ENCODE measurements at places on chromosomes 1 and 21. TPM values are rescaled to one million over a fixed set of nuclear protein-coding genes. Genes with fewer than 3 reads are reported as not detected.

DNA sequence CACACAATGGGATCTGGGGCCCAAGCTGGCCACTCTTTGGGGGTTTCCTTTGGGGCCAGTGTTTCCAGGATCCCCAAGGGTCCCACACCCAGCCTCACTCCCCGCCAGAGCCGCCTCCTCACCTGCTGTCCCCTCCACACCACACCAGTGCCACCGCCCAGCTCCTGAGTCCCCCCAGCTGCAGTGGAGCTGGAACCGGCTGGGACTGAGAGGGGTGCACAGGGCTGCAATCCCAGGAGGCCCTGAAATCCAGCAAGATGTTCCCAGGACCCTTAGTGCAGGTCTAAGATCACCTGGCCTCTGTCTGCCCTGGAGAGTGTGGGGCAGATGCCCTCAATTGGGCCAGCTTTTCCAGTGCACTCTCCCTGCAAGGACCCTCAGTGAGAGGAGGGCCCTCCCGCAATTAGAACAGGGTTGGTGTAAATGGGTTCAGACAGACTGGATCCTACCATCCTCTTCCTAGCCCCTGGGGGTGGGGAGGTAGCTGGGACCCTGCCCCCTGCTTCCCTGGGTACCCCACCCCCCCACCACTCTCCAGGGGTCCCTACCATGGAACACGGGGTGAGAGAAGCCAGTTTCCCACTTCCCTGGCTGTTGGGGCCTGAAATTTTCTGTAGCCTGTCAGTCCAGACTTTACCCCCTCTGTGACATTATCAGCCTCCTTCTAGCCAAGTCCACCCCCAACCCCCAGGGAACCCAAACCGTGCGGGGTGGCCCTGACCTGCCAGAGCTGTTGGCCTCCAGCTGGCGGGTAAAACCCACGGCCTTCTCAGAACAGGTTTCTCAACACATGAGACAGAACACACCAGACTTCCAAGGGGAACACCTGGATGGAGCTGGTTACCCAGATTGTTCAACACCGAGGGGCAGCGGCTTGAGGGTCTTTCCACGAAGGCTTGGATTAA is 7.0 kb downstream of the KRTAP10-12 start:
- no peak overlapping the region for H3K27ac ChIP-seq
- H3K36me3 ChIP-seq = no peaks in the 10 kb centered on the region
- DNase-seq = no peak
- H3K27me3 ChIP-seq = peaks cover 71% of the 10 kb centered on the region

Gene YBX1
- 1,307 TPM for total RNA-seq

GRCh38 chr1:46533179-46533864 is 18.1 kb downstream of the KNCN start:
- H3K27me3 ChIP-seq = peaks cover 60% of the 10 kb centered on the region
- H3K4me1 ChIP-seq = no peaks in the 10 kb centered on the region
- peak; percentile 26 for DNase-seq

Gene IL22RA1
- total RNA-seq = not detected

Gene COL8A2
- 0.54 TPM for total RNA-seq

Gene TCHH
- not detected for total RNA-seq

GRCh38 chr1:89790592-89790991 is 30.2 kb upstream of the LRRC8D start:
- H3K4me3 ChIP-seq = no peak overlapping the region
- H3K36me3 ChIP-seq = no peaks in the 10 kb centered on the region
- DNase-seq = no peak
- no peaks in the 10 kb centered on the region for H3K27me3 ChIP-seq
- peaks cover 2% of the 10 kb centered on the region for H3K4me1 ChIP-seq
- no peak overlapping the region for H3K27ac ChIP-seq

DNA sequence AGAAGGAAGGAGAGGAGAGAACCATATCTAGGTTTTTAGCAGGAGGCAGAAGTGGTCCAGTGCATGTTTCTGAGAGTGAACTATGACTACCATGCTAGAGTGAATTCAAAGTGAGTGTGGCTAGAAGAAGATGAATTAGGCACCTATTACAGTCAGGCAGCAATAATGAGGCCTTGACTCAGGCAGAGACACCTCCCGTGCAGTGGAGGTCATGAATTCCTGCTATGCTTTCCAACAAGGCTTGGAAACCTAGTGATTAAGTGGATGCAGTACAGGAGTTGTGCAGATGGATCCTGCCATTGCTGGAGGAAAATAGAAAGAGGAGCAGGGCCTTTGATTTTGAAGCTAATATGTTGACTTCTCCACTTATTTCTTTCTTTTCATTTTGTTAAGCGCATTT is 581.5 kb downstream of the RWDD3 start:
- no peak for DNase-seq
- no peak overlapping the region for H3K27ac ChIP-seq
- H3K27me3 ChIP-seq = no peaks in the 10 kb centered on the region

- DNase-seq = no peak
- H3K27ac ChIP-seq = no peak overlapping the region
- H3K36me3 ChIP-seq = no peaks in the 10 kb centered on the region
- H3K4me1 ChIP-seq = peaks cover 7% of the 10 kb centered on the region
These were observed 28.6 kb downstream of the IVNS1ABP start for GRCh38 chr1:185288435-185288834.

DNA sequence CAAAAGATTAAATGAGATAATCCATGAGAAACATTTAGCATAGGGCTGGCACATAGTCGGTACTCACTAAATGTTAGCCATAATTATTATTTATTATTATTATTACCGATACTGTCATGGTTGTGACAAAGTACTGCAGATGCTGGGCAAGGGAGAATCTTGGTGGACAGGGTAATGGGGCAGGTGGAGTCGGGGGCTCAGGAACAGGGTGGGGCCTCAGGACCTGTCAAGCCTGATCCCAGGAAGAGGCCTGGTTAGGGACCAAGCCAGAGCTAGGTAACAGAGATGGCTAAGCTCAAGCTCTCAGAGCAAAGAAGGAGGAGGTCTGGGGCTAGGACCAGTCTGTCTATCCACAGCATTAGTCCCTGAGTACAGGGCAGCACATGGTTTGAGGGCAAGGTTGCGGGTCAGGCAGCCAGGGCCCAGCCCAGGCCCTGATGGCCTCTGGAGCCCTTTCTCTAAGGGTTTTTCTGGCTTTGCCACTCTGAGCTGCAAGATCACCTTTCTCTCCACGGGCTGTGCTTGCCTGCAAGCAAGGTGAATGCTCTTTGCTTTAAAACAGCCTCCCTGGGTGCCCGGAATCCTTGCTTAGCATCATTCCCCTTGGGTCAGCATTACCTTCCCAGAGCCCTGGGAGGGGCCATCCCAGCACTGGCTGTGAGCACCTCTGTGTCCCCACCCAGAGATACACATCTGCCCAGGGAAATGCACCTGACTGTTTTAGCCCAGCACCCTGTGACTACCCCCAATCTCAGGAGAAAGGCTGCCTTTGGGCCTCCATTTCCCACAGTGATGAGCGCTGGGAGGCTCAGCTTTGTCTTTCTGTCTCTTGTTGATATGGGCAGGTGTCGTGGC is 572.0 kb downstream of the PTPRU start:
- no peaks in the 10 kb centered on the region for H3K27me3 ChIP-seq
- no peaks in the 10 kb centered on the region for H3K36me3 ChIP-seq
- no peak overlapping the region for H3K4me3 ChIP-seq
- DNase-seq = no peak
- no peak overlapping the region for H3K27ac ChIP-seq
- no peaks in the 10 kb centered on the region for H3K4me1 ChIP-seq

GRCh38 chr1:212129781-212130180 is 94.2 kb downstream of the DTL start:
- no peak overlapping the region for H3K4me3 ChIP-seq
- no peaks in the 10 kb centered on the region for H3K36me3 ChIP-seq
- H3K27me3 ChIP-seq = no peaks in the 10 kb centered on the region
- H3K4me1 ChIP-seq = no peaks in the 10 kb centered on the region
- no peak for DNase-seq

Gene HSD17B7
- 17.7 TPM for total RNA-seq

DNA sequence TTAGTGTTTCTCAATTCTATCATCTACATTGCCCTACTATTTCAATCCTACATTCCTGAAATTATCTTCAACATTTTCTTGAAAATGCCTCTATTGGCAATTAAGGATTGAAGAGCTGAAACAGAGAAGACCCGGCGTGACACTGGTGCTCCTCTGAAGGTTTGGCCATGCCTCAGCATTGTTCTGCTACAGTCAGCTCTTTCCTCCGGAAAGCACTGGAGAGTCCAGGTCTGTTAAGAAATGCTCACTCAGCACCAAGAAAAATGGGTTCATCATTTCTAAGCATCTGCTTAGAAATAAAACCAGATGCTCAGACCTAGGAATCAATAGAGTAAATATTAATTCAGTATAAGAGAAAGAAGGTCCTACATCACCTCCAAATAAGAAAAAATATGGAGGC is 58.8 kb downstream of the WARS2 start:
- no peaks in the 10 kb centered on the region for H3K36me3 ChIP-seq
- H3K27ac ChIP-seq = no peak overlapping the region
- H3K4me3 ChIP-seq = no peak overlapping the region
- no peaks in the 10 kb centered on the region for H3K4me1 ChIP-seq
- DNase-seq = no peak

Gene CELA2B
- total RNA-seq = not detected

- H3K36me3 ChIP-seq = no peaks in the 10 kb centered on the region
- no peak for DNase-seq
- H3K27ac ChIP-seq = no peak overlapping the region
- no peak overlapping the region for H3K4me3 ChIP-seq
These were observed 15.9 kb downstream of the SLC1A7 start for GRCh38 chr1:53126495-53126894.

Gene MYBPH
- total RNA-seq = not detected

- no peak for DNase-seq
- H3K4me1 ChIP-seq = no peaks in the 10 kb centered on the region
- H3K27me3 ChIP-seq = no peaks in the 10 kb centered on the region
These were observed 17.4 kb downstream of the KANK4 start for GRCh38 chr1:62301726-62302390.

DNA sequence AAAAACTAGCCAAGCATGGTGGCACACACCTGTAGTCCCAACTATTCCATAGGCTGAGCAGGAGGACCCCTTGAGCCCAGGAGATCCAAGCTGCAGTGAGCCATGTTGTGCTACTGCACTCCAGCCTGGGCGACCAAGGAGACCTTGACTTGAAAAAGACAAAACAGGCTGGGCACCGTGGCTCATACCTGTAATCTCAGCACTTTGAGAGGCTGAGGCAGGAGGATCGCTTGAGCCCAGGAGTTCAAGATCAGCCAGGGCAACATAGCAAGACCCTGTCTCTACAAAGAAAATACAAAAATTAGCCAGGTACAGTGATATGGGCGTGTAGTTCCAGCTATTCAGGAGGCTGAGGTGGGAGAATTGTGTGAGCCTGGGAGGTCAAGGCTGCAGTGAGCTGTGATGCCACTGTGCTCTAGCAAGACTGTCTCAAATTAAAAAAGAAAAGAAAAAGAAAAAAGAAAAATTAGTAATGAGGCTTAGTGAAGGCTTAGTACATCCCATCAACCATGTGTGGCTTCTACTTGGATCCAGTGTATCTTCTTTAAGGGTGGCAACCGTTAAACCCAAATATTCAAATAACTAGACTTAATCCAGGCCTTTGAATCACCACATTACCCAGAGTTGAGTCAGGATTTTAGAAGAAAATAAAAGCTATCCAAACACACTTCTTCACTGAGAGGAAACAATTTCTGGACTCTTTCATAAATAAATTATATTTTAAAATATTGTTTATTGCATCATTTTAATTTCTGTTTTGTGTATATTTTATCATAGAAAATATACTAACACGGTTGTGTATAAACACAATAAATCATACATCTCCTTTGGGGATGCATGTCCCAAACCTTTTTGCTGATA is 74.3 kb upstream of the RAB4A start:
- no peaks in the 10 kb centered on the region for H3K36me3 ChIP-seq
- no peaks in the 10 kb centered on the region for H3K27me3 ChIP-seq
- H3K4me3 ChIP-seq = no peak overlapping the region
- peak; percentile 54 for DNase-seq

DNA sequence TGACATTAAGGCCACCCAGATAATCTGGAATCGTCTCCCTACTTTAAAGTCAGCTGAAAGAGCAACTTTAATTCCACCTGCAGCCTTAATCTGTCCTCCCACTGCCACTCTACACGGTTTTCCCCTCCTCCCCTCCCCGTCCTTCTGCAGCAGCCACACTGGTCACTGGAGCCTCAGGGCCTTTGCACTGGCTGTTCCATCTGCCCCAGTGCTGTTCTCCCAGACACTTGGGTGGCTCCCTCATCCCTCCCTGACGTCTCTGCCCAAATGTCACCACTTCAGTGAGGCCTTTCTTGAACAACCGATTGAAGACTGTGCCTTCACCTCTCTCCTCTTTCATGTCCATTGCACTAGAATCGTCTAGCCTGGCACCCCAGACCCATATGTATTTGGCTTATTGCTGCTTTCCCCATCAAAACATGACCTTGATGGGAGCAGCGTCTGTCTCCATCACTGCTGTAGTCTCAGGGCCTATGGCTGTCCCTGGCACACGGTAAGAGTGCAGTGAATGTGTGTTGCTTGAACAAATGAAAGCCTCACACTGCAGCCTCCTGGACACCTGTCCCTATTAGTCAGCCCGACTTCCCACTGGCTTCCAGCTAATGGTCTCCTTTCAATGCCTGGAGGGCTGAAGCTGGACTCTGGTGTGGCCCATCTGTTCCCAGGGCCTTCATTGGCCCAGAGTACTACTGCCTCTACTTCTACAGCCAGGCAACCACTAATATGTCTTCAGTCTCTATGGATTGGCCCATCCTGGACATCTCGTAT is 10.6 kb upstream of the PRDM16 start:
- H3K4me3 ChIP-seq = no peak overlapping the region
- H3K27ac ChIP-seq = no peak overlapping the region
- DNase-seq = no peak
- no peaks in the 10 kb centered on the region for H3K4me1 ChIP-seq
- H3K27me3 ChIP-seq = peaks cover 11% of the 10 kb centered on the region

- H3K4me3 ChIP-seq = no peak overlapping the region
- DNase-seq = no peak
- no peaks in the 10 kb centered on the region for H3K27me3 ChIP-seq
- peak overlapping the region; percentile 56 for H3K27ac ChIP-seq
- H3K4me1 ChIP-seq = peaks cover 9% of the 10 kb centered on the region
- no peaks in the 10 kb centered on the region for H3K36me3 ChIP-seq
These were observed 77.8 kb upstream of the C1orf105 start for GRCh38 chr1:172342584-172343239.

Gene MAD2L2
- 47.5 TPM for total RNA-seq

DNA sequence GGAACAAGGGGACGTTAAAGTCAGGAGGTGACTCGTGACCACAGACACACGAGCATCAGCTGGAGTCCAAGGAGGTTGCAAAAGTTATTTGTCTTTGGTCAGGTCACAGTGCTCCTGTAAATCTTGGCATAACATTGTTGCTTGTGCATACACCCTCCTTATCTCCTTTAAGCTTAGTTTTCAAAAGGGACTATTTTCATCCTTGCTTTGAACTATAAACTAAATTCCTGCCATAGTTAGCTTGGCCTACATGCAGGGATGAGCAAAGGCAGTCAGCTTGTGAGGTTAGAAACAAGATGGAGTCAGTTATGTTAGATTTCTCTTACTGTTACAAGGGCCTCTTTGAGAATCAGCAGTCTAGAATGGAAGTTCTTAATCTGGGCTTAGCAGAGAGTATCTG is 28.0 kb upstream of the FASLG start:
- no peak overlapping the region for H3K4me3 ChIP-seq
- H3K27me3 ChIP-seq = no peaks in the 10 kb centered on the region
- H3K4me1 ChIP-seq = peaks cover 13% of the 10 kb centered on the region
- H3K36me3 ChIP-seq = no peaks in the 10 kb centered on the region

Gene FCER1G
- total RNA-seq = not detected

GRCh38 chr1:68594851-68595250 is 98.0 kb upstream of the DEPDC1 start:
- no peak for DNase-seq
- H3K4me3 ChIP-seq = no peak overlapping the region
- no peaks in the 10 kb centered on the region for H3K36me3 ChIP-seq

Data from IMR-90 (cell line).